ENCODE measurements at places on chromosomes 2 and 18.
A peak's percentile ranks its signal among the peaks of the same experiment; 100 is the strongest.

DNA sequence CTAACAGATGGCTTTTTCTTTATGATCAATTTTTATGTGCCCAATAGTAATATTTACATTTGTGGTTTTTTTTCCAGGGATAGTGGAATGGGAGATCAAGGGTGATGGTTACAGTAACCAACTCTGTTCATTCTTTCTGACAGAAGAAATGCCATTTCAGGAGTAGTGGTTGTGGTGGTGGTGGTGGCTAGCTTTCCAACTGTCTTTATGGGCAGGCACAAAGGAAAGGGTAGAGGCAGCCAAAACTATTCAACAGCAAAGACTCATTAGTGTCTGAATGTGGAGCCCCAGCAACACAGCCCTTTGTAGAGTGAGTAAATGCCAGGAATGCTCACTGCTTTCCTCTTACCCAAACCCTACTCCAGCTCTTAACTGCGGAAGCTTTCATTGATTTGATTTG, 227.7 kb downstream of the RND3 start:
- DNase-seq, result peak; percentile 19

- no peak for DNase-seq
Measured at GRCh38 chr2:45951025-45951727, 299.7 kb downstream of the PRKCE start.

GRCh38 chr2:18799397-18799796, 210.0 kb upstream of the NT5C1B start:
- peak; percentile 21 for DNase-seq

DNA sequence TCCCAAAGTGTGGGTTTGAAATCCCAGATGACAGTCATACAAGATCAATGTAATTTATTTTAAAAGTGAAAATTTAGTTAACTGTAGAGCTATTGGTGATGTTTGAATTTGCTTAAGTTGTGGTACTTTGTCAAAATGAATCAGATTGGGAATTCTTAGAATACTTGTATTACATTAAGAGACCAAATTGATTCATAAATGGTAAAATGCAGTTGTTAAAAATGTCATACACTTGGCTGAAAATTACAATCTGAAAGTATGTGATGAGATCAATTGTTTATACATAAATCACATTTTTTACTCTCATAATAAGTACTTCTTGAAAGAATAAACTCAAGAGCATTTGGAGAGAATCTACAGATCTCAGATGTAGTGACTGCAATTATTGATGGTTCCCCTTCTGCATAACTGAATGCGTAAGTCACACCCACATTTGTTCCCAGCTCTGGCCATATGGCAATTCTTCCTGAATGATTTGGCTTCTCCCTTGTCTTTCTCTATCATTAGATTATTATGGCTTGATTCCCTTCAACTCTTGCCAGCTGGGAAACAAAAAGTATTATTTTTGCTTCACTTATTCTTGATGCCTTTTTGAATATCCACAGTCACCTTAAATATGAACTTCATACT, 558.5 kb downstream of the CPS1 start:
- no peak for DNase-seq

- DNase-seq, result peak; percentile 62
Measured at GRCh38 chr2:102100371-102101096, 42.0 kb upstream of the IL1R1 start.

DNA sequence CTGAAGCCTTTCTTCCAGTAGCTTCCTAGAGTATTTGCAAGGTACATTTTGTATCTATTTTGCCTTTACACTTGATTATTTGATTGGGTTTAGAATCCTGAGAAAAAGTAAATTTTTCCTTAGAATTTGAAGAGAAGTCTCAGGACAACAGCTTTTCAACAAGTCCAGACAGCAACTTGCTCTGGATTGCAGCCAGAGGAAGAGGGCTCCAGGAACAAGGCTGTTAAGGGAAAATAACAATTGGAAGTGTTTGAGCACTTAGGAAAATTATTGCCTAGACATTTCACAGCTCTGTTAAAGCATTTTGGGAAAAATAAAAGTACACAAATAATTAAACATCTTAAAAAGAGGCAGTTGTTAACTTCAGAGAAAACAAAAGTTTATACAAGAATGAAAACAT, 58.3 kb upstream of the RAPGEF4 start:
- DNase-seq, result no peak

DNA sequence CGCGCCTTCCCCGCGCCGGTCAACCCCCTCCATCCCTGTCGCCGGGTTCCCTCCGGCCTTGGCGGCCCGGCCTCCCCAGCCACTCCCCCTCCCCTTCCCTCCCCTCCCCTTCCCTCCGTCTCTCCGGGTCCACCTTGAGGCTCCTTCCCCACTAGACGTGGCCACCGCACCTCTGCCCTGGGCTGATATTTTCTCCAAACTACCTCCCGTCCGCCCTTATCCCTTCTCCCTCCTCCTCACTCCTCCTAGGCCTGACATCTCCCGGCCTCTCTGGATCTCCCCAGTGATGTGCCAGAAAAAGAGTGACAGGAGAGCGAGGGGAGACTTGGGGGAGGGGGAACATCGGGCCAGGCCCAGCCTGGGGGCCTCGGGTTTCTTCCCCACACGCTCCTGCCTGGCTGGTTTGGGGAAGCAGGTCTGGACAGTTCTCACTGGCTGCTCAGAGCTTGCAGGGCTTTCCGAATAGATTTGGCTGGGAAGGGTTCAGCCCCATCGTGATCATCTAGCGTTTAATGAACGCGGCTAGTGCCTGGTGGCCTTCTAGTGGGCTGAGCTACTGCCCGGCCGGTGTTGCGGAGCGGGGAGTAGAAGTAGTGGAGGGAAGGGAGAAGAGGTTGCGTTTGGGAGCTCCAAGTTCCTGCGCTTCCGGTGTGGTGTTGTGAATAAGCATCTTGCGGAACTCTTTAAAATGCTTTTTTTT, 641 bp downstream of the MAPRE3 start:
- DNase-seq, result no peak

- DNase-seq, result no peak
Measured at GRCh38 chr2:100561191-100561590, 1.6 kb upstream of the PDCL3 start.

DNA sequence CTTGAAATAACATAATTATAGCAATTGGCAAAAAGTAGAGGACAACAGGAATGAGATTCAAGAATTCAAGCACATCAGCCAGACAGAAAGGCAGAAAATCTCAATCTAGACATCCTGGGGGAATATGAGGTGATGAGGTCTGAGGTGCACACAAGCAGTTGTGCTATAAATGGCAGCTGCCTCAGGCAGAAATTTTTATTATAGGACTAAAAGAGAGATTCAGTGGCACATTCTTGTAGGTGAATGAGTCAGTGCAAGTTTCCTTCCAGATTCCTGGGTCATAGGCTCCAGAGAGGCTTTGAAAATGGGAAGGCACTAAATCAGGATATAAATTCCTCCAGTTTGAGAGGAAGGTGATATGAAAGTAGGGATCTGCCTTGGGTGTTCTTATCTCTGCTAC, 127.2 kb upstream of the THSD7B start:
- DNase-seq, result no peak

DNA sequence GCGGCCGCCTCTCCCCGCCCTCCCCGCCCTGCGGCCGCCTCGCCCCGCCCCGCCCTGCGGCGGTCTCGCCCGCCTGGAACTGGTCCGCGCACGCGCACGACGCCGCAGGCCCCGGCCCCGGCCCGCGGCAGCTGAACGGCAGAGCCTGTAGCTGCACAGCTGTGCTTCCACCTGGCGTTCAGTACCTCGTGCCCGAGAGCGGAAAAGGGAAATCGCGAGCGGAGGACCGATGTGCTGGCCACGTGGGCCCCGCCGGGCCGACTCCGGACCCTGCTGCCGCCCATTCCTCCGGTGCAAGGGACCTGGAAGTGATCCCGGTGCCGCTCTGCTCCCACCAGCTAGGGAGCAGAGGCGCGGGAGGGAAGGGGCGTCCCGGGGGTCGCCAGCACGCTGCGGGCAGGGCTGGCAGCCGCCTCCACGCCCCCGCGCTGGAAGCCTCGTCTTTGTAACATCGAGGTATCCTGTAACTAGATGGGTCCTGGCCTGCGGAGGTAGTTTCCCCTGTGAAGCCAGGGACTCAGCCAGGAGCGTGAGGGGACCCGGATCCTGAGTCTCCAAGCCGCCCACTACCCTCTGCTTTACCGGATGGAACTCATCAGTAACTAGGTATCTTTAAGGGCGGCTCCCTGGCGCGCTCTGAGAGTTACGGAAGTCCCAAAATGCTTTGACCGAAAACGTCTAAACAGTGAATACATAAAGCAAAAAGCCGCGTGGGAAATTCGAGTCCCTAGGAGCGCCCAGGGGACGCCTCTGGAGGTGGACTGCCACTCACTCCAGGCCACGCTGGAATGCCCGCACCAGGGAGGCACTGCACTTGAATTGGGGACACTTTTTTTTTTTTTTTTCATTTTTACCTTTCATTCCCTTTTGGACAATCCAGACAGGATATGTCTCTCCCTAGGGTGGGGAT, 704 bp upstream of the ODC1 start:
- DNase-seq, result no peak

DNA sequence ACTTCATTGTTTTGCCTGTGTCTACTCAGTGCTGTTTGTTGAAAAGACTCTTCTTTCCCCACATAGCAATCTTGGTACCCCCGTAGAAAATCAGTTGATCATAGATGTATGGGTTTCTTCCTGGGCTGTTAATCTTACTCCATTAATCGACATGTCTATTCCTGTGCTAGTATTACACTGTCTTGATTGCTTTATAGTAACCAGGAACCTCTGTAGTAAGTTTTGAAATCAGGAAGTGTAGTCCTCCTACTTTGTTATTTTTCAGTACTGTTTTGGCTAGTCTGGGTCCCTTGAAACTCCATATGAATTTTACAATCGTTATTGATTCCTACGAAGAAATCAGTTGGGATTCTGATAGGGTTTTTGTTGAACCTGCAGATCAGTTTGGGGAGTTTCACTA, 78.8 kb upstream of the FAM136A start:
- no peak for DNase-seq

GRCh38 chr2:201144101-201145051, 28.4 kb downstream of the CFLAR start:
- no peak for DNase-seq

DNA sequence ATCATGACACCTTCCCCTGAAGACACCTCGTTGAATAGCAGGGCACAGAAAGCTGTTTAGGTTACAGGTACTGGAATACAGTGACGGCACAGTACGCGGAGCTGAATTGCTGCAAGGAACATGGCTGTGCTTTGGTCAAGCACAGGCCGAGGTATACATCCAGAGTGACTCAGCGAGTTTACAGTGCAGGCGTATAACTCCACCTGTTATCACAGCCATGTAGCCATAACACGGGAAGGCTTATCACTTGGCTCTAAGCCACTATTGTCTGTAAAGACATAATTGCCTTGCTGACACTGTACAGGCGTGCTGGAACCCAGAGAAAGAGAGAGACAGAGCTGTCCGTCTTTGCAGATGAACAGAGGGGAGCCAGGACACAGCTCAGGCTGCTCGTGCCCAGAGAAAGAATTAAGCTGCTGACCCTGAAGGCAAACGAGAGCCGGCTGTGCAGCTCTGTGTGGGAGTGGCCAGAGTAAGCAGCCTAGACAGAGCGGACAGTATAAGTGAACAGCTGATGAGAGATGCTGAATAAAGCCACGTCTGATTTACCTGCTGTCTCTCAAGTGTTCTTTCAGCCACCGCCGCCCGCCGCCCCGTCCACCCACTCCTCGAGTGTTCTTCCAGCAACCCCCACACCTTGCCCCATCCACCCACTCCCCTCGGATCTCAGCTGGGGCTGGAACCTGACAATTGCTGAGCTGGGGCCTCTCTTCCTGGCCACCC, 87.3 kb upstream of the PPP1CB start:
- no peak for DNase-seq

GRCh38 chr2:138239902-138240491, 261.6 kb upstream of the SPOPL start:
- DNase-seq, result peak; percentile 53

DNA sequence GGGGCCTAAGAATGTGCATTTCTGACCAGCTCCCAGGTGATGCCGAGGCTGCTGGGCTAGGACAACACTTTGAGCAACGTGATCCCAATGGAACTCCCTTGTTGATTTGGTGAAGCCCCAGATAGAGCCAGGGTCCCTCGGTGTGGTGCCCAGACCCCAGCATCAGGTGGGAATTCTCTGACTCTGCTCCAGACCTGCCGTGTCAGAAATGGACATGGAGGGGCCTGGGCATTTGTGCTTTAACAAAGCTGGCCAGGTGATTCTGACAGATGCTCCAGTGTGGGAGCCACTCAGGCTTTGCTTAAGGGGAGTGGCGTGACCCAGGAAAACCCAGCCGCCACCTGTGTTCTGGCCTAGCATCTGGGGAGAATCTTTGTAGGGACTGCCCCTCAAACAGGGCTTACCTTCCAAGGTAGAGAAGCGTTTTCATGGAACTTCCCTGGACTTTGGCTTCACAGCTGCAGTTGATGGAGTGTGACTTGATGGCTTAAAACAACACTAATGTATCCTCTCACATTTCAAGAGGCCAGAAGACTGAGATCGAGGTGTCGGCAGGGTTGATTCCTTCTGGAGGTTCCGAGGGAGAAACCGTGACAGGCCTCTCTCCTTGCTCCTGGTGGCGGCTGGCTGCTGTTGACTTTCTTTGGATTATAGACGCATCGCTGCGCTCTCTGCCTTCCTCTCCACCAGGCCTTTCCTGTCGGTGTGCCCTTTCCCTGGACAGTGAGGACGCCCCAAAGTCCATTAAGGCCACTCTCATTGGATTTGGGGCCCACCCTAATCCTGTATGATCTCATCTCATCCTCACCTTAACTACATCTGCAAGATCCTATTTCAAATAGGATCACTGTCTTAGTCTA, 57.0 kb upstream of the HDAC4 start:
- no peak for DNase-seq

GRCh38 chr2:73292906-73293533, 328 bp downstream of the EGR4 start:
- DNase-seq, result no peak

DNA sequence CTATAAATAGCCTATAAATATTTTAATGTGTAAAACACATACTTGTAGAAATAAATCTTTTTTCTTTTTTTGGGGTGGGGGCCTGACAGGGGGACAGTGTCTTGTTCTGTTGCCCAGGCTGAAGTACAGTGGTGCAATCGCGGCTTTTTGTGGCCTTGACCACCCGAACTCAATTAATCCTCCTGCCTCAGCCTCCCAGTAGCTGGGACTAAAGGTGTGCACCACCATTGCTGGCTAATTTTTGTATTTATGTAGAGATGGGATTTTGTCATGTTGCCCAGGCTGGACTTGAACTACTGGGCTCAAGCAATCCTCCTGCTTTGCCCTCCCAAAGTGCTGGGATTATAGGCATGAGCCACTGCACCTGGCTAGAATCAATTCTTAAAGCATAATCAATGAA, 37.6 kb downstream of the NPC1 start:
- no peak for DNase-seq

- DNase-seq, result no peak
Measured at GRCh38 chr2:223923976-223924375, 21.2 kb downstream of the WDFY1 start.

- DNase-seq, result no peak
Measured at GRCh38 chr2:46053564-46053963, 243.6 kb upstream of the EPAS1 start.

GRCh38 chr18:34397286-34397896, 172.7 kb upstream of the NOL4 start:
- no peak for DNase-seq

DNA sequence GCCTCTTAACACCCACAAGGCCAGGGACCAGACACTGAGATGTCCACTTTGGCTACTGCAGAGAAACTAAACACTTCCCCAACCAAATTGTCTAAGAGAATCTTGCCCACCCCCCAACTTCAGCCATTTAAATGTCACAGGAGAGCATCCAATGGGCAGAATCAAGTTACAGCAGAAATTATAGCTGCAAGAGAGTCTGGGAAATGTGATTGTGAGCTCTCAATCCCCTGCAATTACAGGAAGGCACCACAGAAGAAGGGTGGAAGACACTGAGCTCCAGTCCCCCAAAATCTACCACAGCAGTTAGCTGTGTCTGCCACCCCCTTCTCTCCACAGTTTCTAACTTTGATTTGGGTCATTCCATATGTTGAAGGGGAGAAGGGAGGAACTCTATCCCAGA, 103.5 kb upstream of the ATL2 start:
- no peak for DNase-seq
